ENCODE measurements at places on chromosomes 16 and 17. TPM values are rescaled to one million over a fixed set of nuclear protein-coding genes. Genes with fewer than 3 reads are reported as not detected.

GRCh38 chr17:50209472-50210239 is 8.2 kb upstream of the COL1A1 start:
- DNase-seq, result peak; percentile 77

GRCh38 chr16:70512456-70512855 is 10.9 kb downstream of the COG4 start:
- DNase-seq, result no peak

GRCh38 chr17:73801455-73802100 is 157.3 kb upstream of the SDK2 start:
- no peak for DNase-seq

Gene ITGB4
- 267 TPM for total RNA-seq

Gene CPHXL2
- not detected for total RNA-seq

Measured in colonic mucosa (tissue), 4 donors.